CD4-positive, alpha-beta memory T cell (primary cell): ENCODE measurements at places on chromosomes 3 and 15. TPM values are rescaled to one million over a fixed set of nuclear protein-coding genes. Genes with fewer than 3 reads are reported as not detected.

DNA sequence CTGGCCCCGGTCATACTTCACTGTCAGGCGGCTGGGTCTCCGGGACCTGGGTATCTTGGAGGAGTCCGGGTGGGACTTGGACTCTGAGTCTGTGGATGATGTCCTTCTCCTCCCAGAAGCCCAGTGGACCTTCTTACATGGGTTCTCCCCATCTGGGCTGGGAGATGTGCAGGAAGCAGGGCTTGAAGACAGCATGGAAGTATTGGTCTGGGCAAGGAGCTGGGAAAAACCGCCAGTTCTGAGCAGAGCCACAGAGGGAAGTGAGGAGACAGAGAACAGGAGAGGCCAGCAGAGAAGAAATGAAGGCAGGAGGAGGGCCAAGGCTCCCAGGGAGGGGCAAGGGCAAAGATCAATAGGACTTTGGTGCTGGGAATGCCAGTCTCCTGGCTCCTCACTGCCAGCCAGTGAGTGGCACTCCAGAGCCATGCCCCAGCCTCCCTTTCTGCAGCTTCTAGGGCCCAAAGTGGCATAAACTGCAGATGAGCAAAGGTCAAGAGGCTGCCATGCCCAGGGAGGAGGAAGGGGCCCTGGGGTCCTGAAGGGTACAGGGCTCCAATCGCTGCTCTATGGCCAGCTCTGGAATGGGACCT is at the start of gene PPP1R14D:
TSS of gene PPP1R14D (minus strand) at position 262 of the 590 bp plus-strand sequence. CDS start at position 195, 67 bp downstream.
- H3K27me3 ChIP-seq = no peaks in the 10 kb centered on the region
- H3K4me1 ChIP-seq = no peaks in the 10 kb centered on the region
- no peak within 1 kb of the TSS for H3K27ac ChIP-seq
- no peak for DNase-seq

DNA sequence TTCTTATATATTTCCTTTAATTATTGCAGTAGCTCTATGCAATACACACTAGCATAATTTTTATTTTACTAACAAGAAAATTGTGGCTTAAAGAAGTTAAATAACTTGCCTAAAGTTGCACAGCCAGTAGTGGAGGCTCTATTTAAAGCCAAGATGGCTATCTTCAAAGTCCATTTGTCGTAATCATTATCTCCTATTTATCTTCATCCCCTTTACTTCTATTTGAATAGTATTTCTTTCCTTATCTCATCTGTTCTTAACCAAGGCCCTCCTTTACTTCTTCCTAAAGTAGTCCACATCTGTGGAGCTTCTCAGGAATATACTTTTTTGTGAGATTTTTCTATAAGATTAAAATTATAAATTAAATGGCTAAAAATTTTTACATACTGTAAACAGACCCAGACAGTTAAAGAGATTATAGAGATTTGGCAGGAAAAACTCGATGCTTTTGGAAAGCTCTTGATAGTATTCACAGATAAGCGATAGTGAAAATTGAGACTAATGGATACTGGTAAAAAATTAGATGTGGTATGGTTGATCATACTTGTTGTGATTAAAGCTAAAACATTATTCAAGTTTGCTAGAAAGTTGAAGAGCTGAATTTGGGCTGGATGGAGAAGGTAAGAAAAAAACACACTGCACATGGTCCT is 129.2 kb downstream of the ZNF609 start:
- H3K27ac ChIP-seq = no peak overlapping the region
- no peaks in the 10 kb centered on the region for H3K36me3 ChIP-seq
- H3K27me3 ChIP-seq = no peaks in the 10 kb centered on the region
- DNase-seq = no peak

PAQR9 gene
- not detected for total RNA-seq

GRCh38 chr3:5349343-5349742 is 161.8 kb downstream of the EDEM1 start:
- H3K27me3 ChIP-seq = no peaks in the 10 kb centered on the region
- no peak for DNase-seq
- no peaks in the 10 kb centered on the region for H3K4me1 ChIP-seq
- no peak overlapping the region for H3K27ac ChIP-seq

GRCh38 chr15:41465822-41466421 is 27.8 kb upstream of the ITPKA start:
- H3K27ac ChIP-seq = no peak overlapping the region
- H3K4me3 ChIP-seq = no peak overlapping the region
- no peaks in the 10 kb centered on the region for H3K4me1 ChIP-seq
- H3K36me3 ChIP-seq = peaks cover 32% of the 10 kb centered on the region
- peak; percentile 37 for DNase-seq

- no peaks in the 10 kb centered on the region for H3K27me3 ChIP-seq
- DNase-seq = peak; percentile 90
- peak within 1 kb of the TSS; percentile 90 for H3K27ac ChIP-seq
- peaks cover 28% of the 10 kb centered on the region for H3K4me1 ChIP-seq
- peak within 1 kb of the TSS; percentile 77 for H3K4me3 ChIP-seq
- H3K36me3 ChIP-seq = peaks cover 13% of the 10 kb centered on the region
Measured at GRCh38 chr15:40569129-40569953, at the start of gene RPUSD2. TSS of gene RPUSD2 (plus strand) at chr15:40569299. CDS start at chr15:40569338, 39 bp downstream.

- DNase-seq = no peak
- H3K27me3 ChIP-seq = no peaks in the 10 kb centered on the region
- no peaks in the 10 kb centered on the region for H3K36me3 ChIP-seq
- no peak overlapping the region for H3K4me3 ChIP-seq
- H3K27ac ChIP-seq = no peak overlapping the region
- H3K4me1 ChIP-seq = peaks cover 60% of the 10 kb centered on the region
Measured at GRCh38 chr3:160545504-160545871, 19.9 kb downstream of the KPNA4 start.

- H3K4me1 ChIP-seq = no peaks in the 10 kb centered on the region
- no peak for DNase-seq
- H3K27me3 ChIP-seq = no peaks in the 10 kb centered on the region
- no peaks in the 10 kb centered on the region for H3K36me3 ChIP-seq
- no peak overlapping the region for H3K27ac ChIP-seq
Measured at GRCh38 chr3:73710340-73710739, 85.6 kb upstream of the PDZRN3 start.

DNA sequence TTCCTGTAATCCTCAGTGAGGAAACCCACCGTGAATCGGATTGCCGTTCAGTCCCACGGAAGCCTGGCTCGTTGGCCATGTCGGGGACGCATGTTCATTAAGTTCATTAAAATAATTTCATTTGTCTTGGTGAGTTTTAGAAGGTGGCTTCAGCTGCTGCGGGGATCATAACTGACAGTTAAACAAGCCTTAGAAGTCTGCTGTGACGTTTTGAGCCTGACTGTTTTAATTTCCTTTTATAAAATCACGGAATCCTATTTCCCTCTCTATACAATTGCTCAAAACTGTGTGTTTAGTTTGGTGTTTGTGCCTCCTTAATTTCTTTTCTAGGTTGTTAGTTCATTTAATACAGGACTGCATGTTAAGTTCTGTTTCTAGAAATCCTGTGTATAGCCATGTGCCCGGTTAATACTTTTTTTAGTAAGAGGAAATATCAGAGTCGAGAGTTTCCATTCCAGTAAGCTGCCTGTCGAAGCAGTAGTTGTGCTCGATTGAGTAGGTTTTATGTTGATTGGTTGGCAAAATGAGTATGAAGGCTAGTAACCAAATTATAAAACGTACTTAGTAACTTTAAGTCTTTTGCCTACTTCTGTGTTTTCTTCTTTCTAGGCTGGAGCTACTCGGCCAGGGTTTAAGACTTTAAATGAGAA is 705 bp downstream of the NIPA2 start:
- H3K27ac ChIP-seq = peak overlapping the region; percentile 96
- no peak for DNase-seq
- H3K4me3 ChIP-seq = peak overlapping the region; percentile 85
- peaks cover 25% of the 10 kb centered on the region for H3K4me1 ChIP-seq
- no peaks in the 10 kb centered on the region for H3K27me3 ChIP-seq

DNA sequence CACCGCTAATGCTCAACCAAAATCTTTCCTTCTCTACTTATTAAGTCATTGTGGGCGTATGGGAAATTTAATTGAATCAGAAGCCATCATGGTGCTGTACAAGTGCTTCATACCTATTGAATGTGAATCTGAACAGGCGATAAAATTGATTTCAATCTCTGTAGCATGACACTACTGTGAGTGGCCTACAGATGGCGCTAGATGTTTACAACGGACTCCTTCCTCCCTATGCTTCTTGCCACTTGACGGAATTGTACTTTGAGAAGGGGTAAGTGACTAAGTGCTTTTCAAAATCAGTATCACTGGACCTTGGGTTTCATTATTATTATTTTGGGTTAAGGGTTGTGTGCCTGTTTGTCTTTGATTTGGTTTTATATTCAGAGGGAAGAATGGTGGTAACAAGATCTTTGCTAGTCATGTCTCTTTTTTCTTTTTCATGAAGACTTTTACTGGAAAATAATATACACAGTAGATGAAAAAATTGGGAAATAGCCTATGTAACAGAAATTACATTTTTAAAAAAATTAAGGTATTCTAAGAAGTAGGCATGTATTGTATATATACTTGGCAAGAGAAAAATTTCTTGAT is 35.4 kb downstream of the ACP3 start:
- H3K4me3 ChIP-seq = no peak overlapping the region
- H3K27me3 ChIP-seq = no peaks in the 10 kb centered on the region
- no peaks in the 10 kb centered on the region for H3K4me1 ChIP-seq
- H3K36me3 ChIP-seq = no peaks in the 10 kb centered on the region
- H3K27ac ChIP-seq = no peak overlapping the region

DNA sequence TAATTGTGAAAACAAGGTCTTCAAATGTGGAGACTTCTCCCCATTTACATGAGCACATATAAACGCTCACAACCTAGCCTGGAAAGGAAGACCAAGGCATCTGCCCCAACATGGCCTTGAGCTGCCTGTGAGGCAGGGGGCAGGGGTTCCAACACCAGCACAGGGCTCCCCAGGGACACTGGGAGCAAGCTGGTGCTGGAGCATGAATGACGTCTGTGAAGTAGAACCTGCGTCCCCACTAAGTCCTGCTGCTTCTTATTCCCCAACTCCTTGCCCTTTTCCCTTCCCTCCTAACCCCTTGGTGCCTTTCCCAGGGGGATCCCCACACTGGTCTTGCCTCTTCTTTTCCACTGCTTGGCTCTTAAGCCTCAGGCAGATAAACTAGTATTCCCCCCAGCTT is 93.1 kb downstream of the RBPMS2 start:
- no peak overlapping the region for H3K27ac ChIP-seq
- peaks cover 54% of the 10 kb centered on the region for H3K36me3 ChIP-seq
- no peak overlapping the region for H3K4me3 ChIP-seq
- H3K4me1 ChIP-seq = no peaks in the 10 kb centered on the region

MB21D2 gene
- total RNA-seq = 3.4 TPM

DNA sequence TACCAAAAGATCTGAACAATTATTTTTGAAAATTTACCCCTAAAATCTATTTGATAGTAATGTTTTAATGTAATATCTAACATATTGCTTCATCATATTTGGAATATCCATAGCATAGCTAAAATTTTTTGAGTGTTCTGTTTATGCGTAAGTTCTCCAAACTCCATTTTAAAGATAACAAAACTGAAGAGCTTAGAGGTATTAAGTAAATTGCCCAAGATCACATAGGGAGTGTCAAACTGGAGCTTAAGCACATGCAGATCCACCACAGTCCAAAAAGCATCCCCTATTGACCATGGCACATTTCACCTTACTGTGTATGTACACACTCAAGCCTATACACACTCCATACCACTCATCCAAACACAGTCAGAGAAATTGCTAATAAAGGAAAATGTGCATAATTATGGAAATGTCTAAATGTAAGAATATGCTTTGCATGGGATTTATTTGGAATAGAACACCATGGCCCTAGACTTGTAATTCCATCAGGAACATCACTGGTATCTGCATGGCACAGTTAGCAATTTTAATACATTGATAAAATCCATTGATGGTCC is 85.2 kb upstream of the TGFBR2 start:
- no peaks in the 10 kb centered on the region for H3K36me3 ChIP-seq

- H3K27me3 ChIP-seq = no peaks in the 10 kb centered on the region
- no peak overlapping the region for H3K27ac ChIP-seq
- no peaks in the 10 kb centered on the region for H3K36me3 ChIP-seq
- no peak overlapping the region for H3K4me3 ChIP-seq
- H3K4me1 ChIP-seq = no peaks in the 10 kb centered on the region
- no peak for DNase-seq
Measured at GRCh38 chr3:114659109-114660061, 365.6 kb downstream of the TIGIT start.

DNA sequence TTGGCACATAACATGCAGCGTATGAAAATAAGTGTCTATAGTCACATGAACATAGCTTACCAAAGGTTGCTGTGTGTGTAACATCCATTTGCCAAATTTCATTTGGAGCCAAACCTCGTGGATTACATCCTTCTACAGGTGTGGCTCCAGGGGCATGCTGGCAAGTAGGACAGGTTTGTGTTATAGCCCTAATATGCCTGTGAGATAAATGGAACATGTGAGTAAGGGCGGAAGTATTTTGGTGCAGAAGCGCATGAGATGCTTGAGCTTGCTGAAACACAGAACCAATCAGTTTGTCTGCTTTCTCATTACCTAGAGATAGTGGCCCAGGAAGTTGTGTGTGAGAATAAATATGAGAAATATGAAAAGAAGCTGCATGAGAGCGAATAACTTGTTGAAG is 21.8 kb upstream of the XCR1 start:
- H3K4me3 ChIP-seq = no peak overlapping the region
- H3K27me3 ChIP-seq = no peaks in the 10 kb centered on the region
- peaks cover 23% of the 10 kb centered on the region for H3K4me1 ChIP-seq
- H3K36me3 ChIP-seq = no peaks in the 10 kb centered on the region
- DNase-seq = no peak

- H3K36me3 ChIP-seq = no peaks in the 10 kb centered on the region
- H3K27me3 ChIP-seq = no peaks in the 10 kb centered on the region
- H3K4me3 ChIP-seq = no peak overlapping the region
- DNase-seq = no peak
- no peak overlapping the region for H3K27ac ChIP-seq
- H3K4me1 ChIP-seq = peaks cover 15% of the 10 kb centered on the region
Measured at GRCh38 chr3:196677931-196678330, 34.1 kb downstream of the CEP19 start.

ZNF106 gene
- 47.5 TPM for total RNA-seq

GRCh38 chr3:28139967-28140634 is 101.3 kb upstream of the CMC1 start:
- H3K4me1 ChIP-seq = no peaks in the 10 kb centered on the region
- DNase-seq = no peak
- no peak overlapping the region for H3K27ac ChIP-seq
- no peaks in the 10 kb centered on the region for H3K36me3 ChIP-seq
- no peaks in the 10 kb centered on the region for H3K27me3 ChIP-seq

SLC6A11 gene
- total RNA-seq = not detected

LMCD1 gene
- total RNA-seq = 1.1 TPM

DNA sequence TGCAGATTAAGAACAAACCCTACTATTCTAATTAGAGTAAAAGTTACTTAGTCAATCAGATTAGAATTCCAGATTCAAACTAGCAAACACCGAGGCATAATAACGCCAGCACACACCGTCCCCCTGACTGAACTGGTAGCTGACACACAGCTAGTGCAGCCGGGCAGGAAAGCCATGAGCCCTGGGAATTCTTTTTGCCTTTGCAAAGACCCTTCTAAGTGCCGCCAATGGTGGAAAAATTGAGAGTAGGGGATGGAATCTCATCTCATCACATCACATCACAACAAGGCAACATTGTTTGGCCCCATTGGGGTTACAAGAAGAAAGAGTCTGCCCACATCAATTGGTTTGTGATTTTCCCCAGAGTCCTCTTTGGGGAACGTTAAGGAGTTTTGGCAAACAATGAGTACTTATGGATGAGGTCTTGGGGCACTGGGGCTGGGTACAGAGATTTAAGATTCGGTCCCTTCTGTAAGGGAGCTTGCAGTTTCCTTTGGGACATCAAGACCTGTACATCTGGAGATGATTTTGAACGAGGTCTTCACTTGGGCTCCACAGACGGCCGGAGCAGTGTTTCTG is 120.4 kb upstream of the MEF2A start:
- H3K27ac ChIP-seq = no peak overlapping the region
- H3K4me1 ChIP-seq = peaks cover 53% of the 10 kb centered on the region
- no peaks in the 10 kb centered on the region for H3K36me3 ChIP-seq
- no peaks in the 10 kb centered on the region for H3K27me3 ChIP-seq
